ENCODE measurements at places on chromosomes 6 and 20.

GRCh38 chr6:87653074-87653962, 48.7 kb downstream of the AKIRIN2 start:
- no peak for DNase-seq

DNA sequence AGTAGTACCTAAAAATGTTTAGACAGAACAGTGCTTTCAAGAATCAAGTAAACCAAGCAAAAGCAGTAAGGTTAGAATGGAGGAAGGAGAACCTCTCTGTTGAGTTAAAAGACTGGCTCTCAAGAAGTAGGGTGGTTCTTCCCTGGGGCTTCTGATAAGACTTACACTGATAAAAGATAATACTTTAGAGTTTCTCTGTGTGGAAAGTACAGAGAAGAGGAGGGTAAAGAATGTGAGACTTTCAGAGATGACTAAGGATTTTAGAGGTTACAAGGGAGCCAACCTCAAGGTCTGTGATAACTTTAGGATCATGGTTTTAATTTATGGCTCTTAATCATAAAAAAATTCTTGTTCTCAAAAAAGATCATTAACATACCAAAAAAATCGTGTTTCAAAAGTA, 30.9 kb upstream of the ALDH8A1 start:
- DNase-seq, result no peak

GRCh38 chr6:155787168-155787567, 331.5 kb upstream of the NOX3 start:
- DNase-seq, result no peak

GRCh38 chr20:57779401-57780003, 69.7 kb upstream of the PMEPA1 start:
- DNase-seq, result no peak

DNA sequence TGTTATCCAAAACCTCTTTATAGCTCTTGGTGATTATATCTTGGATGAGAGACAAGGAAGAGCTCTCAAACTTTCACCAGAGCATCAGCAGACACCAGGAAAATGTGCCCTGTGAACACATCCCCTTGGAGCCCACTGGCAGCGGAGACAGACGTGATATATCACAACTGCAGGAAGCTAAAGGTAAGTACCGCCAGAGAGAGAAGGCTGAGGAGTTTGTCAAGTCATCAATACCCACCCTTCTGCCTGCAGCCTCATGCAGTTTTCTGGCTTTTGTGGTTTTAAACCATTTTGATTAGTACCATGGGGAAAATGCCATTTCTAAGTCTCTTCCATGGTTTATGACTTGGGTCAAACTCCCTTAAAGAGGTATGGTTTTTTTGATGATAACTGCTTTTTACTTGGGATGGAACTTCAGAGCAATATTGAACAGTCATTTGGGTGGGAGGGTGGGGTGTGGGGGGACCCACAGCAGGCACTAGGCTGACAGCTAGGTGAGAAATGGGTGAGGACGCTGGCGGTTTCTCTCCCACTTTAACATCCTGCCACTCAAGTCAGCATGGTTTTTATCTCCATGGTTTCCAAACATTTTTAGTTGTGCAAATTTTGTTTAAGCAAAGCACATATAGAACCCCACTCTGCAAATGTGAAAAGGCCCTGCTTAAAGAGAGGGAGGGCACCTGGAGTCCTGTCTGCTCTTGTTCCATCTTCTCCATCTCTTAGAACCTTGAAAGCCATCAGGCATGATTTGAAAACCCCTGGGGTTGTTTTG, 108.4 kb downstream of the SCML4 start:
- no peak for DNase-seq

DNA sequence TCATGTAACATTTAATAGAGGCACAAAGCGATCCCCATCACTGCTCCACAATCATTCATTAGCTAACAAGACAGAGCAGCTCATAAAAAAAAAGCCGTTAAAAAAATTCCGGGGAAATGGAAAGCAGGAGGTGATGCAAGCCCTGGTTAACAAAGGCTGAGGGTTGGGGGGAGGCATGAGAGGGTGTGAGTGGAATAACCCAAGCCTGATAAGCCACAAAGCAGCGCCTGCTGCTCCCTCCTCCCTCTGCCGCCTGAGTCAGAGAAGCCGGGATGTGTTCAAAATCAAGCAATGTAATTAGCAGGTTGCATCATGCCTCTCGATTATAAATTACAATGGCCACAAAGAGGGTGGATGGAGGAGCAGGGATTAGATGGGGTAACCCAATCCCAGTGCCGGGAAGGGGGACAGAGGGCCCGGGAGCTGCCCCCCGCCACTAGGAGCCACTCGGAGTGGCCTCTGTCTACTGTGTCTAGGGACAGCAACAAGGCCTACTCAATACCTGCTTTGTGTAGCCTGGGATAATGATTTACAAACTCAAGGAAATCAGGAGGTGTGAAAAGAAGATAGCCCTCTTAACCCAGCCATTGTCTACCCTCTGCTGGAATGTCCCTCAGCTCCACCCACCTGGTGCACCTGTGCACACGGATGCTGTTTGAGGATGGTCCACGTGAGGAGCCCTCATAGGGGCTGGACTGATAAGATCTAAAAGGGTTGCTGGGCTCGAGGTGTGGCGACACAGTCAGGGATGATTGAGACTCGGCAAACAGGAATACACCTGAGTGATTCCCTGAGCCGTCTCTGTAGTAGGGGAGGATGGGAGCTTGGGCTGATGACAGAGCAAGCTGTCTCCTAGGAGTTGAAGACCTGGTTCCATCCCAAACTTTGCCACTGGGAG, 156.9 kb downstream of the VEGFA start:
- peak; percentile 66 for DNase-seq

DNA sequence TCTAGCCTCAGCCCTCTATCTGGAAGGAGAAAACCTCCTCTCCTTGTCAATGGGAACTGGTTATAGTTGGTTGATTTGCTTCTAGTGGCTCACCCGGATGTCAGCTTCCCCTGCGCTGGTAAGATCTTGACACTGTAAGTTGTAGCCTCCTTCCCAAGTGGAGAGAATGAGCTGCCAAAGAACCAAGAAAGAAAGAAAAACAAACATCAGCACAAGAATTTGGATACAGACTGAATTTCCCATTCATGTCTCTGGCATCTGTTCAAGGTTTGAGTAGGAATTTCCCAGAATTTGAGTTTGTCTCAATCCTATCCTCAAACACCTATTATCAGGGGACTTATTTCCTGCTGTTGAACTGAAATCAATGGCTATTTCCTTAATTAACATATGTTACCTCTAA, 44.1 kb downstream of the ELOVL2 start:
- DNase-seq, result no peak

DNA sequence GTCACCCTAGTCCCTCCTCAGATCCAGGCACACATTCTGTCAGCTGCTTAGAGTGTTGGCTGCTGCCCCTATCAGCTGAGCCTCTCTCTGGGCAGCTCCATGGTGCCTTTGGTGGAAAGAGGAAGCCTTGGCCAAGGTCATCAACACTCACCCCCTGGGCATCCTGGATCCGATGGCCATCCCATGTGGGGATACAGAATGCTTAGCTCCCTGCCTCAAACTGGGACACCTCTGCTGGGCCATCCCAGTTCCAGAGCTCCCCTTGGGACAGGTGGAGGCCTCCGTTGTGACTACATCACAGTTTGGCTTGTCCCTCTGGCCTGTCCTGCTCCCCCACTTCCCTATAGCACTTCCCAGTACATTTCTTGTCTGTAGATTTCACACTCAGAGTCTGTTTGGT, 45.6 kb downstream of the TOX2 start:
- no peak for DNase-seq

DNA sequence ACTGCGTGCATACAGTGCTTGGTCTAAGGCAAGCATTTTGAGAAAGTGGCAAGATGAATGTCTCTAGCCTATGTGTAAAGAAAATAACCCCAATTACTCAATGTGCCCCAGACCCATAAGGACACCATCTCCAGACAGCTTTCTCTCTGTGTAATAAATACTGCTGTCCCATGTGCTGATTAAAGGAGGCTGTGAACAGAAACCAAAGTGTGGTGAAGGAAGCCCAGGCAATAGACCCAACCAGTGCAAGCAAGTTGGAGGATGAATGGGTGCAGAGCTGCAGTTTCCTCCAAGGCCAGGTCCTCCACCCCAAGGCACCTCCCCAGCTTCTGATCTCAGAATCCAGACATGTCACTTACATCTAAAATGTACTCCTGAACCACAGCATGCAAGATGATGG, 60.6 kb downstream of the TRAM2 start:
- no peak for DNase-seq

GRCh38 chr6:73870907-73871306, 174.9 kb downstream of the CD109 start:
- DNase-seq, result no peak

- DNase-seq, result no peak
These were observed 83.9 kb downstream of the SOD2 start for GRCh38 chr6:159608961-159609651.

DNA sequence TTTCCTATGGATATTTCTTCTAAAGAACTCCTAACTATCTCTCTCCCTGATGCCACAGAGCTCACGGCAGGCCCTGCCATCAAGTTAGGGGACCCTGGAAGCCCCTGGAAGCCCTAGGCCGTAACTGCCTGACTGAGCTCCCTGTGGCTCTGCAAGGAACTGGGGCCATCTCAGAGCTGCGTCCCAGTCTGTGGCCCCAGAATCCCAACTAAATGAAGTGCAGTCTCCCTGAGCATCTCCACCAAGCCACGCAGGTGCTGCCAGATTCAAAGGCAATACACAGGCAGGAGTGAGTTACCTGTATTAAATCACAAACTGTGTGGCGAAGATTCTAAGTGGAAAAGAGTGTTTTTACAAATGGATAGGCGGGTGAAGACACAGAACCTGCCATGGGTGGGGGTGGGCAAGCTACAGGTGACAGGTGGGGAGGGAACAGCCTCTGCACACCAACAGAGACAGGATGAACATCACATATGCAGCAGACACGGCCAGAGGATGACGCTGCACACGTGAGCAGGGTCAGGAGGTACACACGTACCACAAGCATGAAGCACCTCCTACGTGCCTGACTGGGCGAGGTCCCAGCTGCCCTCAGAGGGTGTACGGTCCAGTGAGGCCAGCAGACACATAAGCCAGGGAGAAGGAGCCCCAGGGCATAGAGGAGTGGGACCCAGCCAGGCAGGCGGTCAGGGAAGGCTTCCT, 358.5 kb downstream of the ZFAND3 start:
- DNase-seq, result no peak

- DNase-seq, result no peak
These were observed 174.1 kb upstream of the PTPRK start for GRCh38 chr6:128694303-128695009.

DNA sequence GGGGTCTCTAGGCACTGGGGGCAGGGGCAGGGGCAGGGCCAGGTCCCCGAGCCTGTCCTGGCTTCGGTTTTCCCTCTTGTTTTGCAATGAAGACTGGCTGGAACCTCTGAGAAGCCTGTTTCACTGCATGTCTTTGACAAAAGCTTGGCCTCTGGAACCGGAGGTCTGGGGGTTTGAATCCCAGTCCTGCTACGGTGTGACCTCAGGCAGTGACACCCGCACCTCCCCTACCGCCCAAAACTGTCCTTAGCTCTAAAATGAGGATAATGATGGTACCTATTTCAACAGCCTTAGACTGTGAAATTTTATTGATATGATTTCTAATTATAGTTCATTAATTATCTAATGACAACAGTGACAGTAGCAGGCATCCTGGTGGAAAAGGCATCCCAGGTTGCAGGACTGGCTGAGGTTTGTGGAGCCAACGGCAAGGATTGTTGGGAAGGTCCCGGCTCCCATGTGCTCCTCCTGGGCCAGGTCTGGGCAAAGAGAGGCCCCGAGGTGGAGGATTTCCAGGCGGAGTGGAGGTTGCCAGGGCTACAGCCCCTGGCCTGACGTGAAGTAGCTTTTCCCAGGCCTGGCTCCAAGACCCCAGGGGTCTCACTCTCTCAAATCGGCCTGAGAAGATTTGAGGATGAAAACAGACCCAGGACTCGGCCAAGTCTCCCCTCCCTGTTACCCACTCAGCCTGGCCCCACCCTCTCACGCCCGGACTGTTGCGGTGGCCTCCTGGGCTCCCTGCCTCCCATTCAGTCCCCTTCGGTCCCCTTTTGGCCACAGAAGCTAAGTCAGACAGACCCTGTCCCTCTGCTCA, 57.9 kb downstream of the SNAI1 start:
- no peak for DNase-seq

DNA sequence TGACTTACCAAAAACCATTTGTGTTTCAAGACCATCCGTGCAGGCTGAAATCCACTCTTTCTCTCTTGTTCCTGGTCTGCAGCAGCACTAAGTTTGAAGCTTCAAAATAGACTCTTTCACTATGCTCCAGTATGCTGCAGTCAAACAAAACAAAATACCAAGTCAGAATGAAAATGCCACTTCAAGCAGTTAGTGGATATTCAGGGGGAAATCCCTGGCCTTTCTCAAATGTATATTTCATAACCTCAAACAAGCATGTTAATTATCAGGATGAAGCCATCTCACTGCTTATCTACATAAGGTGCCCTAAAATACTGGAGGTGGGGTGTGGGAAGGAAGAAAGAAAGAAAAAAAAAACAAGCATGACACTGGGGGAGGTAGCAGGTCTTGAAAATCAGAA, 103.5 kb downstream of the ATXN1 start:
- no peak for DNase-seq

- DNase-seq, result no peak
These were observed 404.3 kb upstream of the SLC35B3 start for GRCh38 chr6:8839626-8840025.

DNA sequence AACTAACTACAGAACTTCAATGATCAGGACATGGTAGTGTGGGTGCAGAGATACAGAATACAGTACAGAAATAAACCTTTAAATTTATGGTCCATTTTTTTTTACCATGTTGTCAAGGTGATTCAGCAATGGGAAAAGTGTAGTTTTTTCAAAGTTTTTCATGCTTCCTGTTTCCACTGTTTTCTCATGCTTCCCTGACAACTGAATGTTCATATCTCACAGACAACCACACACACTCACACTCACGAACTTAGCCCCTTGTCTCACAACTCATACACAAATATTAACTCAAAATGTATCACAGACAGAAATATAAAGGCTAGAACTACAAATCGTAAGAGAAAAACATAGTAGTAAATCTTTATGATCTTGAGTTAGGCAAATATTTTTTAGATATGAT, 232.6 kb upstream of the CDYL start:
- no peak for DNase-seq

GRCh38 chr20:2122936-2123335, 21.3 kb downstream of the STK35 start:
- no peak for DNase-seq

DNA sequence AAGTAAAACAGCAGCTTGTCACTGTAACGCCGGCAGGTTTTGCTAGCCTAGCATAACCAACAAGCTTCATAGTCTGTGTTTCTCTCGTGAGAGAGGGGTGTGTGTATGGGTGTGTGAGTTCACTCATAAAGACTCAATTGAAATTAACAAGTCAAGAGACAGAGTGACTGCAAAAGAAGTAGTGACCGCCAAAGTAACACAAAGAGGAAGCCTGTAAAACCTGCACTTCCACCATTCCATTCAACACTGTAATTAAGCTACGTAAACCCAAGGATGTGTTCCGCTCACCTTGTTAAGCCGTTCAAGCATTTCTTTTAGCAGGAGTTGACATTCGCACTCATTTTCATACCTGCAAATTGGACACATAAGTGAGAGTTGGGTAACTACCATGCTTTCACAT, 6.6 kb downstream of the BFSP1 start:
- DNase-seq, result no peak

GRCh38 chr6:15509335-15509933, 153.4 kb downstream of the DTNBP1 start:
- DNase-seq, result no peak

- no peak for DNase-seq
These were observed 90.1 kb downstream of the HIVEP2 start for GRCh38 chr6:142854589-142855488.

GRCh38 chr20:725491-725890, 42.8 kb downstream of the SLC52A3 start:
- no peak for DNase-seq

All from SK-N-DZ (cell line).